ENCODE measurements at places on chromosomes 13 and 19. TPM values are rescaled to one million over a fixed set of nuclear protein-coding genes. Genes with fewer than 3 reads are reported as not detected.

Gene FOXO1
- 18.8 TPM for total RNA-seq

Gene AKT1S1
- total RNA-seq: 10.9 TPM

Gene ZNF28
- 18.6 TPM for total RNA-seq

Gene NUP58
- 52.5 TPM for total RNA-seq

Gene BCAM
- total RNA-seq: 10.7 TPM

Gene IGFL1
- total RNA-seq: not detected

Gene RGCC
- total RNA-seq: 2.1 TPM

Gene GRIK5
- total RNA-seq: 0.26 TPM

Gene SSBP4
- total RNA-seq: 65.7 TPM

Gene GRK1
- not detected for total RNA-seq

Gene MEGF8
- total RNA-seq: 19.6 TPM

Gene DMKN
- 12.1 TPM for total RNA-seq

Gene ZNF221
- 15.5 TPM for total RNA-seq

Gene NOTCH3
- 21.3 TPM for total RNA-seq

Gene CRB3
- not detected for total RNA-seq

Gene CASP14
- total RNA-seq: not detected

Gene FAM124A
- 6.4 TPM for total RNA-seq

Gene MYO1F
- total RNA-seq: 0.22 TPM

Gene ACER1
- total RNA-seq: not detected

Gene MISP
- 0.22 TPM for total RNA-seq

Gene SERPINE3
- not detected for total RNA-seq

Gene ZNF536
- not detected for total RNA-seq

Gene SAFB2
- total RNA-seq: 33.6 TPM

Gene AXL
- total RNA-seq: 351 TPM
